Activated CD8-positive, alpha-beta memory T cell treated with anti-CD3 and anti-CD28 coated beads for 36 hours (primary cell): ENCODE measurements at places on chromosomes 2 and 18. TPM values are rescaled to one million over a fixed set of nuclear protein-coding genes. Genes with fewer than 3 reads are reported as not detected.

Gene WDR33
- total RNA-seq, result 80.3 TPM

Gene ZNG1B
- 40.3 TPM for total RNA-seq

Gene C2orf92
- 6.7 TPM for total RNA-seq

Gene TTC39C
- 56.4 TPM for total RNA-seq

Gene GPR75
- total RNA-seq, result 2.2 TPM

Gene C2orf49
- total RNA-seq, result 19.9 TPM

Gene MAPK4
- total RNA-seq, result not detected

Gene HSBP1L1
- 2.1 TPM for total RNA-seq

Gene TMEFF2
- total RNA-seq, result not detected

Gene CNGA3
- not detected for total RNA-seq

Gene KIAA2012
- total RNA-seq, result not detected

Gene VWA3B
- not detected for total RNA-seq

Gene DLGAP1
- not detected for total RNA-seq

Gene ADAM23
- 0.57 TPM for total RNA-seq

Gene ZAP70
- total RNA-seq, result 206 TPM

Gene LCT
- 0.25 TPM for total RNA-seq

Gene RPS27A
- total RNA-seq, result 1,130 TPM

Gene MERTK
- total RNA-seq, result 0.51 TPM

Gene ABCB11
- not detected for total RNA-seq

Gene SIX3
- total RNA-seq, result not detected

Gene AGAP1
- 2.4 TPM for total RNA-seq

Gene ATOH8
- total RNA-seq, result not detected

Gene FN1
- total RNA-seq, result 0.19 TPM
